ENCODE measurements at places on chromosomes 7 and 10. TPM values are rescaled to one million over a fixed set of nuclear protein-coding genes. Genes with fewer than 3 reads are reported as not detected.
A peak's percentile ranks its signal among the peaks of the same experiment; 100 is the strongest.

HOXA6 gene
- polyA plus RNA-seq = 0.71 TPM

NOS3 gene
- polyA plus RNA-seq = 0.23 TPM

CALHM3 gene
- not detected for polyA plus RNA-seq

RHEB gene
- 56.0 TPM for polyA plus RNA-seq

PNLIP gene
- polyA plus RNA-seq = not detected

CRHR2 gene
- not detected for polyA plus RNA-seq

DNA sequence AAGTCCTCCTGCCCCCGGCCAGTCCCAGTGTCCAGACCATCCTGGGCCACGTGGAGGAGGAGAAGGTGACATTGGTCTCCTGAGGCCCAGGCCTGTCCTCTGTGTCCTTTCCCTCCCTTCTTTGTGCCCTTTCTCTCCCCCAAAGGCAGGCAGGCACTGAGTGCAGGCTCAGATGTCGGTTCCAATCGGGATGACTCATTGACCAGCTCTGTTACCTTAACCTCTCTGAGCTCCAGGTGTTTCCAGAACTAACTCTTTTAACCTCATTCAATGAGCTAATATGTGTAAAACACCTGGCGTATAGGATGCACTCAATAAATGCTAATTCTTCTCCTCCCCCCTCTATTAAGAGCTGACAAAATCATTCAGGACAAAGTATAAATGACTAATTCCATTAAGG, 25.7 kb downstream of the MACROH2A2 start:
- peak; percentile 20 for DNase-seq

DNA sequence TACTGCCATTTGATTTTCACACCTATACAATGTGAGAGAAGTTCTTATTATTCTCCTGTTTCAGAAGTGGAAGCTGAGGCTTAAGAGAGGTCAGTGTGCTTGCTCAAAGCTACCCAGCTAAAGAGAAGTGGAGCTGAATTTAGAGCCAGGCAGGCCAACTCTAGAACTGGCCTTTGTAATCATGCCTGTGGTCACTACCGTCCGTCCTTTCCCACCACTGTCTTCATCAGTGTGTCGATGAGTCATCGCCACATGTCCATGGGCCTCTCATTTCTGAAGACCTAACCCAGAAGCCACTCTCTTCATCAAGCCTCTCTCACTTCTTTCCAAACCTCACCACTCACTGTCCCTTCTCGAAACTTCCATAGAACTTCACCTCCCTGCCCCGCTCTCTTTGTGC, 237.8 kb downstream of the KIAA1217 start:
- peak; percentile 69 for DNase-seq

DNA sequence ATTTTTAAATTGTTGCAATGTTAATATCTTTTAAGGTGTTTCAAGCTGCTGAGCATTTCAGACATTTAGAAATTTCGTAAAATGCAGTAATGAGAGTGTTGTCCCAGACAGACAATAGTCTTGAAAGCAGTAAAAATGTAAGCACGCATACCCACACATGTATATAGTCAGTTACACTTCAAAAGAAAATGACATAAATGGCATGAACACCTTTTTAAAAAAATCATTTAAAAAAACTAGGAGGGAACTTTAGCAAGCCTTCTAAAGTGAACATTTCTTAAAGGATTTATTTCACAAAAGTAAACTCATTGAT, 51.0 kb downstream of the CPED1 start:
- DNase-seq = no peak

- DNase-seq = peak; percentile 24
Observed at GRCh38 chr10:84308481-84309304, 19.7 kb upstream of the CCSER2 start.

DNA sequence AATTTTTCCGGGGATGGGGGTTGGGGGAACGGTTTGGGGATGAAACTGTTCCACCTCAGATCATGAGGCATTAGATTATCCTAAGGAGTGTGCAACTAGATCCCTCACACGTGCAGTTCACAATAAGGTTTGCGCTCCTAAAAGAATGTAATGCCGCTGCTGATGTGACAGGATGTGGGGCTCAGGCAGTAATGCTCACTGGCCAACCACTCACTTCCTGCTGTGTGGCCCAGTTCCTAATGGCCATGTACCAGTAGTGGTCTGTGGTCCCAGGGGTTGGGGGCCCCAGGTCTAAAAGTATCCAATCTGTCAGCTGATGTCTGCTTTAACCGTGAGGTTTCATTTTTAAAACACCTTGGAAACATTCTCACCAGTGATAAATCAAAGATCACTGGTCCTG, 2.2 kb downstream of the STN1 start:
- no peak for DNase-seq

DNA sequence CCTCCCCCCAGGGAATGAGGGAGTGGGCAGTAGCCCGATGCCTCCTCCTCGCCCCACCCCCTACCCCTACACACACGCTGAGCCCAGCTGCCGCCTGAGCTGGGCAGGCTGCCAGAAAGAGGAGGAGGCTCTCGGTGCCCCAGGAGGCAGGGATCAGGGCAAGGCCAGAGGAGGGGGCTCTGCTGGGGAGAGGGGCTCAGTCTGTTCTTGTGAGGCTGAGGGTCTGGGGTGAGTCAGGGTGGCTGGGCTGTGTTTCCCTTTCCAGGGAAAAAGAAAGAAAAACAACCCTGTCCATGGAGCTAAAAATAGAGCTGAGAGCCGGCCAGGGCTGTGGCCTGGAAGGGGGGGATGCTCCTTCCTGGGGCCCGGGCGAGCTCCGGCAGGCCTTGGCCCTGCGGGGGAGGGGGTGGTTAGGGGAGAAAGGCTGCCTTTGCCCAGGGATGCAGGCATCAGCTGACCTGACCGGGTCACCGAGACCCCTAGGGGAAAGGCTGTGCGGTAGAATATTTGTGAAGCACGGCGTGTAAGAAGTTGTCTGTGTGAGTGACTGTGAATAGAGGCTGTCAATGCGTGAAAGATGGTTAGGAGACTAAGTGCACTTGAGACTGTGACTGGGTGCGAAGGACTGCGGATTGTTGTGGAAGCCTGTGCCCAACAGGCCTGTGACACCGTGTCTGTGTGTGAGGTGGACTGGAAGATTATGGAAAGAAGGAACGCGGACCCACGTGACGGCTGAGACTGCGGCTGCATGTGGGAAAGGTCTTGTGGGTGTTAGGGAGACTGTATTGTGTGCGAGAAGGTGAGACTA, 1.2 kb upstream of the LZTS2 start:
- DNase-seq = peak; percentile 74

DNA sequence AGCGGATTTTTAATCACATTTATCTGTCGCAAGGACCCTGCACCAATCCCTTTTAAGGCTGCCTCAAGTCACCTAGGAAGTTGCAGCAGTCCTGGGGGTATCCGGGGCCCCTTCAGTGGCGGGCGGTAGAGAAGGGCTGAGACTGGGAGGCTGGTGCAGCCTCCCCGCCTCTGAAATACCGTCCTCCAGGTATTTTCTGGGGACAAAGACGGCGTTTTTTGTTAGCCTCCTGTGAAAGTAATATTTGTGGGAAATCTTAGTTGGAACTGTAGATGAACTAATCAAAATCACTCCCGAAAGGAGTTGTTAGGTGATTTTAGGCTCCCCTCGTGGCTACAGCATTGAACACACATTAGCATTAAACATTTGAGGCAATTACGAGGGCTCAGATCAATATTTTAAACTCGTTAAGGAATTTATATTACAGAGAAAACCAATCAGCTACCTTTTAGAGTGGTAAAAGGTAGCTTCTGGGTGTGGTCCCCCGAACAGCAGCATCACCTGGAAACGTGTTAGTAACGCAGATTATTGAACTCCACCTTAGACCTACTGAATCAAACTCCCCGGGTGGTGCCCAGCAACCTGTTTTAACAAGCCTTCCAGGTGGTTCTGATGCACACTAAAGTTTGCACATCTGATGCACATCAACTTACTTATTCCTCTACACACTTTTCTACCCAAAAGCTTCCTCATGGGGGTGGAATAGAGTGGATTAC, 530 bp upstream of the ANXA7 start:
- peak; percentile 73 for DNase-seq

GRCh38 chr7:129298268-129298893, 73.6 kb downstream of the AHCYL2 start:
- peak; percentile 25 for DNase-seq

DNA sequence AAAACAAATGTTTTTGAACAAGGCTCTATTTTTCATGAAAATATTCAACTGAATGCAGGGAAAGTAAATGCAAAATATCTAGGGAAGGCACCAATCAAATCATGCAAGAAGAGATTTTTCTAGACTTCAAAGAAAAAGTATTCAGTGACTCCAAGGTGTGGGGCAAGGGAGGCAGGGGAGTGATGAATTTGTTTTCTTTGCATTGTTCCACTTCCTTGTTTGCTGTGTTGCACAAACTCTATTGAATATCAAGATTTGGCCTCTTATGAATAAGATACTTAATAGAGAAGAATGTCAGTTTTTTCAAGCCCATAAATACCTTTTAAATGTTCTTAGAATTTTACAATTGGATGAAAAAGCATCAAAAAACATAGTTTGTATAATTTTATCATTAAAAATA, 26.4 kb downstream of the STEAP1 start:
- no peak for DNase-seq

GRCh38 chr10:23065181-23065948, 30.0 kb upstream of the MSRB2 start:
- DNase-seq = peak; percentile 46

- DNase-seq = no peak
Observed at GRCh38 chr7:46494441-46494840, 573.4 kb upstream of the IGFBP3 start.

- peak; percentile 40 for DNase-seq
Observed at GRCh38 chr10:70576803-70577517, 25.6 kb downstream of the PRF1 start.

DNA sequence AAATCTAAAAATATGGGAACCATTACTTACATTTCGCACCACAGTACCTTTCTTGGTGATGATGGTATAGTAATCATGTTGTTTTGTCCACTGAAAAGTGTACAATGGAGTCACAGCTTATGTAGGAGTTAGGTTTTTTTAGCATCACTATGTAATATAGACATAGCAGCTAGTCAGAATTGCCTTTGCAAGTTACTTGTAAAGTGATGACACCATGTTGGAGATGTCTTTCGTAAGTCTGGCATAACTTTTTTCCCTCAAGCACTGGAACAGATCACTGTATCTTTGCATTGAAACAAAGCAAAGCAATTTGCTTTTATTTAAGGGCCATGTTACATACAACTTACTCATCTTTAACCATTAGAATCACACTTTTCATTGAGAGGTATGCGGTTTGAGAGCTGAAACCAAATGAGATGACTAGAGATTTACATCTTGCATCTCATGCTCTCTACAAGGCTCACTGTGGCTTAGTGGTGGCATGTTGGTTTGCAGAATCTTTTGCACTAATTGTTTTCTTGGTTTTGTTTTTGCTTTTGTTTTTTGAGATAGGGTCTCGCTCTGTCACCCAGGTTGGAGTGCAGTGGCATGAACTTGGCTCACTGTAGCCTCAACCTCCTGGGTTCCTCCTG, 18.3 kb downstream of the UBN2 start:
- DNase-seq = no peak

GRCh38 chr10:110138197-110138812, 69.1 kb upstream of the MXI1 start:
- DNase-seq = peak; percentile 45

DNA sequence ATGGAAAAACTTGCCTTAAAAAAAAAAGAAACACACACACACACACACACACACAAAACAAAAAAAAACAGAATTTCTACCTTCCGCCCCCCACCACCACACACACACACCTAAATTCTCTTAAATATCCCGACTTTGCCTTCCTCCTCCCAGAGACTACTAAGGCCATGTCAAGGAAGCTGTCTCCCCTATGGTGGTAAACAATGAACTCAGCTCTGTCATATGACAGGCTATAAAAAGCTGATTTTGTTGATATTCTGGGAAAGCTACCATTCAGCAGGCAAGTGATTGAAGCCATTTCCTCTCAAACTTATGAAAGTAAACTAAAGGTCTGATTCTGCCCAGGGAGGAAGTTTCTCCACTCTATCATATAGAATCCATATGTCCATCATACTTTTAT, 471.0 kb downstream of the GFRA1 start:
- DNase-seq = no peak

DNA sequence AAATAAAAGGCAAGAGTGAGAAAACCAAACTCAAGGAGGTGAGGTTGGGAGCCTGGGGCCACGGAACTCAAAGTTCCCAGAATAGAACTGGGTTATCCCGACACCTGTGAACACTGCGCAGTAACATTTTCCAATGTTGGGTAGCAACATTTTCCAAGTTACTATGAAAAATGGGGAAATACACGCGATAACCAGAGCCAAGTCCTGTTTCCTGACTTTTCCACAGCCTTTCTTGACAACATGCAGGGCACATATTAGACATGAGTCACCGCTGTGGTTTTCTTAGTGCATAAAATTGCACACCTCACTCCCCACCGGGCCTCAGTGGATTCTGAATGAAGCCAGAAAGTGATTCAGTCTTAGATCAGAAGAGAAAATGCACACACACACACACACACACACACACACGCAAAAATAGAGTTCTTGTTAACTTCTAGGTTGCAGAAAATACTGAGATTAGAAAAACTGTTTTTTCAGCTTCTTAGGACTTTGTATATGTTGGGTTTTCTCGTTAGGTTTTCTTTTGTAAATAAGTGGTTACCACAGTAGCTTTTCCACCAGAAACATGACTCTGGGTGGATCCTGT, 70.0 kb downstream of the CAMK1D start:
- DNase-seq = peak; percentile 93

All from mammary epithelial cell (primary cell).